ENCODE measurements at places on chromosomes 7 and 10.

- DNase-seq = no peak
Measured at GRCh38 chr7:73908123-73908611, 47.2 kb downstream of the TMEM270 start.

- peak; percentile 81 for DNase-seq
Measured at GRCh38 chr7:43583424-43584194, 701 bp downstream of the STK17A start.

- DNase-seq = no peak
Measured at GRCh38 chr7:129990403-129991192, 37.8 kb upstream of the UBE2H start.

GRCh38 chr10:109969760-109970346 is 37.9 kb upstream of the ADD3 start:
- DNase-seq = no peak

- DNase-seq = no peak
Measured at GRCh38 chr10:132133005-132133404, 53.7 kb upstream of the DPYSL4 start.

- DNase-seq = no peak
Measured at GRCh38 chr7:82697897-82698296, 254.3 kb upstream of the CACNA2D1 start.

- DNase-seq = no peak
Measured at GRCh38 chr7:28871631-28872030, 86.5 kb downstream of the TRIL start.

- DNase-seq = no peak
Measured at GRCh38 chr7:49244543-49244942, 320.2 kb downstream of the CDC14C start.

Data from Calu3 (cell line).